Amygdala (tissue), 56 donors: ENCODE measurements at places on chromosomes 11 and 22.

GRCh38 chr11:64894070-64894811 lies 15.8 kb upstream of the EHD1 start:
- peak; percentile 54 for DNase-seq

GRCh38 chr22:26992556-26992955 lies 335.2 kb downstream of the MIAT start:
- no peak for DNase-seq

DNA sequence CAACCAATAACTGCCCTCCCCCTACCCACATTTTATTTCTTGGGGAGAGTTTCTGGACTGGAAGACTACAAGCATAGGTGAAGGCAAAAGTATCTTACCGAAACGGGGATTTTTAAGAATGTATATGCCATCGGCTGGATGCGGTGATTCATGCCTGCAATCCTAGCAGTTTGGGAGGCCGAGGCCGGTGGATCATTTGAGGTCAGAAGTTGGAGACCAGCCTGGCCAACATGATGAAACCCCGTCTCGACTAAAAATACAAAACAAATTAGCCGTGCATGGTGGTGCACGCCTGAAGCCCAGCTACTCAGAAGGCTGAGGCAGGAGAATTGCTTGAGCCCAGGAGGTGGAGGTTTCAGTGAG lies 20.8 kb upstream of the SLN start:
- DNase-seq: no peak

GRCh38 chr11:134554861-134555260 lies 142.8 kb upstream of the B3GAT1 start:
- no peak for DNase-seq

- no peak for DNase-seq
Observed at GRCh38 chr11:128643661-128644317, 50.1 kb upstream of the FLI1 start.

DNA sequence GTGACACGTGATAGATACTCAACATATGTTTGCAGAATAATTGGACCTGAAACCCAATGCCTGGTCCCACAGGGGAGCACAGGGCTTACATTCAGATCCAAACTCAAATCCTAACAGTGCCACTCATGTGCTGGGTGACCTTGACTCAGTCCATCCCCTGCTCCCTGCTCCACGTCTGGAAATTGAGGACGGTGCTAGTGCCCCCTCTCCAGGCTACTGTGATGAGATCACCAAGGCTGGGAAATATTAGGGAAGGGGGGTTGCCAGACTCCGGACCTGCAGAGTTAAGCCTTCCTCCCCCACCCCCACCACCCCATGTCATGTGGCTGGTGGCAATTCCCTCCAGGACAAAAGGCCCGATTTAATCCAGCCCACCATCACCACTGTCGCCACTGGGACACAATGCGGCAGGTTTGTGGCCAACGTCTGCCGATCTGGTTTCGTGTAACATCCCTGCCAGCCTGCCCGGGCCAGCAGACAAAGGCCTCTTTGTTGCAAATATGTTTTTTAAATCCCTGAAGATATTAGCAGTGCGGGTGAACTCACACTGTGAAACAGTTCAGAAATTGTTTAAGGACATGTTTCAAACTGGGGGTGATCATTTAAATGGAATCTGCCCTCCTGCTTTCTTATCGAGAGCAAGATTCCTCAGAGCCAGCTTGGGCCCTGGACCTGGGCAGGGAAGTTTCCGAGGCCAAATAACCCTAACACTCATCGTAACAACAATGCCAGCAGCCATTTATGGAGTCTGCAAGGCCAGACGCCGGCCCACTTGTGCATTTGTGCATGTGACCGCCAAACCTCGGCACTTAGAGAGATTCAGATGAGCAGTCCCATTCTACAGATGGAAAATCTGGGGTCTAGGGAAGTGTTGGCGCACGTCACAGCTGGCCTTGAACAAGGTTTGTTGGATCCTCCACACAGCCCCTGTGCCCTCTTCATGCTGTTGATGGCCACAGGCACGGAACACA lies 19.6 kb upstream of the MN1 start:
- no peak for DNase-seq

DNA sequence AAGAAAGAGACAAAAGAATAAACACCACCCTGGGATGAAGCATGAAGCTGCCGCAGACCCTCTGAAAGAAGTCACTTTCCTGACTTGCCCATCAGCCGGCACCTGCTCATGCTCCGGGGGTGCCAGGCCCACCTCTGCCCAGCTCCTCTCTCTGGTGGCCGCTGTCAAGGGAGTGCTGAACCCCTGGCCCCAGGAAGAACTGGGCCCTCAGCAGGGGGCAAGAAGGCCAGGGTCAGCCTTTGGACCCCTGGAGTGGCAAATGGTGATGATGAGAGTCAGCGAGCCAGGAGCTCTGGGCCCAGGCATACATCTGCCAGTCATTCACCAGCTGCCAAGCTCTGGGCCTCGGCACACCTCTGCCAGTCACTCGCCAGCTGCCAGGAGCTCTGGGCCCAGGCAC lies 17.4 kb downstream of the TTLL8 start:
- DNase-seq: no peak

- peak; percentile 29 for DNase-seq
Observed at GRCh38 chr11:14300661-14301304, 58.2 kb downstream of the RRAS2 start.

DNA sequence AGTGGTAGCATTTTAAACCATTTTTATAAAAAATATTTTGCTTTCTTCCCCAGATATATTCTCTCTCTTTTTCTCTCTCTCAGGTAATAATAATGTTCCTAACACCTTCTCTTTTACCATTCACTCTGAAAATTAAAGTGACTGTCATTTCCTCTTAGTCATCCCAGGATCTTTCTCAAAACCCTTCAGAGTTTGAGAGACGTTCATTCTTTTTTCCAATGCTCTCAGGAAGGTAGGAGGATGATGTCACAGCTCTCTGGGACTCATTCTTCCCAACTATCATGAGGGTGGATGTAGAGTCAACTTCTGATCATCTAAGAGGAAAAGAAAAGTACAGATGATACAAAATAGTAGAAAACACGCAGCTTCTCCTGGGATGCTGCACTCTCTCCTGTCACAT lies 60.2 kb upstream of the CRTAM start:
- no peak for DNase-seq

DNA sequence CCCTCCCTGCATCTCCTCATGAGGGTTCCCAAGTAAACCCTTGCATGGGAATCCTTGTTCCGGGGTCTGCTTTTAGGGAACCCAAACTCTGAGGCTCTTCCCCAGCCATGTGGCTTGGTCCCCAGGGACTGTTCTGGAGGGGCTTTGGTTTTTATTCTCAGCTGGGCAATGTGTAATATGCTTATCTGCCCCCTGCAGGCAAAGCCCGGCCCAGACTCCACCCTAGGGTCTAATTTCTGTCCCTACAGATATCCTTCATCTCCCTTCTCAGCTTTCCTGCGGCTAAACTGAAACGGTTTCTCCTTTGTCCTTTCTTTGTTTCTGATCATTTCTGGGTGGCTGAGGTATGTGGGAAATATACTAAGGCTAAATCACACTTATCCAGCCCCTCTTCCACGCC lies 37.1 kb downstream of the TST start:
- DNase-seq: no peak

DNA sequence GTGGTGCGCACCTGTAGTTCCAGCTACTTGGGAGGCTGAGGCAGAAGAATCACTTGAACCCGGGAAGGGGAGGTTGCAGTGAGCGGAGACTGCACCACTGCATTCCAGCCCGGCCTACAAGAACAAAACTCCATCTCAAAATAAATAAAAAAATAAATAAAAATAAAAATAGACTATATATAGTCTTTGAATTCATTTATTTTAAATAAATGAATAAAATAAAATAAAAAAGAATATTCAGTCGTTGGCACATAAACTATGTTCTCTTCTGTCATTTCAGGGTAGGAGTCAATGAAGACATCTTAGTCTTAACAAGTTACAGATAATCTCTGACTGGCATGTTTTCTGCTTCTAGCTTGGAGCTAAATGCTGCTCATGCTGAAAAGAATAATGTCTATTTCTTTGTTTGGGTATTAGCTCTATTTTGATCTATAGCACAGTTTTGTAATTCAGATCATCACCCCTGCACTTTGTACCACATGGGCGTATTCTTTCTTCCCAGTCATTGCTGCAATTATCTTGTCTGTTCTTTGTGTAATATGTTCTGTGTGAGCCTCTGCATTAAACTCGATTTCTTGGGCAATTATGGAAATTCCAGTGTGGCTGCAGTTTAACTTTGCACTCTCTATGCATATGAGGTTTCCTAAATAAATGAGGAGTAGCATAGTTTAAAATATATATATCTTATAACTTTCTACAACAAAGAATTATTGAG lies 1.4 kb upstream of the MS4A14 start:
- no peak for DNase-seq

GRCh38 chr22:36292823-36293530 lies 40.0 kb downstream of the APOL1 start:
- DNase-seq: no peak

GRCh38 chr11:25377466-25377865 lies 880.6 kb downstream of the LUZP2 start:
- no peak for DNase-seq

GRCh38 chr11:17745023-17745772 lies 10.6 kb downstream of the KCNC1 start:
- no peak for DNase-seq

- no peak for DNase-seq
Observed at GRCh38 chr22:35674335-35674734, 26.1 kb downstream of the APOL6 start.

DNA sequence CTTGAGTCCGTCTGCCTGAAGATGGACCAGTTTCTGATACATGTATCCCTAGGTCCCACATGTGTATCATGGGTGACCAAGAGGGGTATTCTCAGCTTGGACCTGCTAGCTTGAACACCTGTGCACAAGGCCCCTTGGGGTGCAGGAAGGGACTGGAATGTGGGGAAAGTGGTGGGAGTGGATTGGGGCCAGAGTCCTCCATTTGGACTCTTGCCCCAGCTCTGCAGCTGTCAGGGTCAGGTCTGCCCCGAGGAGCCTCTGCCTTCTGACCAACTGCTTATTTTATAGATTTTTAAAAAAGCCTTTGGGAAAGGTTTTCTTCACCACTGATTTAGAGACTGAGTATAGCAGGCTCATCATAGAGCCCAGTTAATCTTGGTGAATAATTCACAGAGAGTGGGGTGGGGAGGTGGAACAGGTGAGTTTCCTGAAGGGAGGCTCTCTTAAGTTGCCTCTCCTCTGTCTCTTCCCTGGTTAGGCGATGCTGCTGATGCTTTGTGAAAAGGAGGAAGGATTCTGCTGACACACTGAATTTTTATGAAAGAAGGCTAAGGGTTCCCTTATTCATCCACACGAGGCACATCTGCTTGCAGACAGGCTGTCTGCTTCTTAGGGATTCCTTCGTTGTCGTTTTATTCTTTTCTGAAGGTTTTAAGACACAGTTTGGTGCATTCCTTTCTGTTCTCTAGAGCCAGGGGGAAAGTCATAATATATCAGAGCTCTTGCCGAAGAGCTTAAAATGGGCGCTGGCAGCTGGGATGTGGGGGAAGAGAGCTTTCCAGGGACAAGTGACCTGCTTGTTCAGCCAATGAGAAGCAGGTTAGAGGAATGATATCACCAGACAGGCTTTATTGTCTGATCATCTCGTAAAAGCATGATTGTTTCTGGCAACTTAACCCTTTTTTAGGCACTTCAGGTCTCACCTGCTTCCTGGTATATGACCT lies 19.9 kb downstream of the TRIM44 start:
- peak; percentile 4 for DNase-seq

DNA sequence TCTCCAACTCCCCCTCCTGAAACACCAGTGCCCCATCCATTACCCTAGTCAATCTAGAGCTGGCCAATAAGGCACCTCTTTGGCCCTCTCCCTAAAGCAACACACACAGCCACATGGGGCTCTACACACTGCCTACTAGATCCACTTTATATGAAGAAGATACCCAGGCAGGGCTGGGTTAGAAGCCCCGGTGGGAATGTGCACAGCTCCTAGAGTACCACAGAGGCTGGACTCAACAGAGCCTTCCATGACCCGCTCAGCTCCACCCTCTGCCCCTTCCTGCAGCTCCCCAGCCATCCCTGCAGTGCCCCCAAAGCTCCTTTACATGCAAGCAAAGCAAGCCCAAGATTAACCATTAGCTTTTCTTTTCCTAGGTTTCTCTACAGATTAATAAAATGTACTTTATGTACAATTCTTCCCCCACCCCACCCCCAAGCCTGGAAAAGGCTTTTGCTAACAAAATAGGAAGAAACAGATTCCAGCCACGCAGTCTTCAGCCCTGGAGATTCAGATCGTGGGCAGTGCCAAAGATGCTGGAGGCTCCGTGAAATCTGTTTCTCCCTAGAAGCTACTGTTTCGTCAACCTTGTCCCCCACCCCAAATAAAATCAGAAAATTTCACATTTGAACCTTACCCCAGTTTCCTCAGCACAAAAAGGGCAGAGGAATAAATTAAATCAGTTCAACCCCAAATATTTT lies 51.8 kb downstream of the IGSF9B start:
- no peak for DNase-seq

DNA sequence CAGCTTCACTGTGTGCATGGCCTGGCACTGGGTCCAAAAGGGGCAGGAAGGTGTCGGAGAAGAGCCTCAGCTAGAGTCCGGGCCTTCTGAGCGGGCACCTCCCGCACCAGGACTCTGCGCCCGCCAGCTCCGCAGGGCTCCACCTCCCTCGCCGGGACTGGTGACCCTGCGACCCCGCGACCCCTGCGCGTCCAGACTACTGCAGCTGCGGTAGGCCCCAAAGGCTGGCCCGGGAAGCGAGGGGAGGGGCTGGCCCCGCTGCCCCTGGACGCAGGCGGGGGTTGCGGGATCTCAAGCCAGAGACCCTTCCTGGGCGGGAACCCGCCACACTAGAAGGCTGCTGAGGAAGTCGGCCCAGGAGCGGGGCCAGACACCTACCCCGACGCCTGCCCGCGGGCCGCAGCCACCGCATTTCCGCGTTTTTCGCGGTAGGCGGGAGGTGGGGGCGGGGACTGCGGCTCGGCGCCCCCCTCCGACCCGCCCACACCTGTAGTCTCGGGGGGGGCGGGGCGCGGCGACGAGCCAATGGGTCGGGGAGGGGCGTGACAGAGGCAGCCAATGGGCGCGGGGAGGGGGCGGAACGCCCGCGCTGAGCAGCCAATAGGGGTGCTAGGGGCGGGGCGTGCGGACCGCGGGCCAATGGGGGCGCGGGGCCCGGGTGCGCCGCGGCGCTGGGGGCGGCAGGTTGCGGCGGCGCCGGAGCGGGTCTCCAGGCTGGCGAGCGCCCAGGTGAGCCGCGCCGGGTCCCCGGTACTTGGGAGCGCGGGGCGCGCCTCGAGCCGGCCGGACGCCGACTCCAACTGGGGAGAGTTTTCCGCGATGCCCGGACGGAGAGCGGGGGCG lies at the start of the genes LMNTD2 and RASSF7:
Gene LMNTD2, minus strand, starts transcription at position 434 of the 843 bp plus-strand sequence. Its CDS starts 22 bp downstream, at position 412.
Gene RASSF7, plus strand, starts transcription at position 666 of the 843 bp plus-strand sequence. CDS start 799 bp downstream, outside the sequence.
- peak; percentile 87 for DNase-seq
